ENCODE measurements at places on chromosomes 6 and 20.

DNA sequence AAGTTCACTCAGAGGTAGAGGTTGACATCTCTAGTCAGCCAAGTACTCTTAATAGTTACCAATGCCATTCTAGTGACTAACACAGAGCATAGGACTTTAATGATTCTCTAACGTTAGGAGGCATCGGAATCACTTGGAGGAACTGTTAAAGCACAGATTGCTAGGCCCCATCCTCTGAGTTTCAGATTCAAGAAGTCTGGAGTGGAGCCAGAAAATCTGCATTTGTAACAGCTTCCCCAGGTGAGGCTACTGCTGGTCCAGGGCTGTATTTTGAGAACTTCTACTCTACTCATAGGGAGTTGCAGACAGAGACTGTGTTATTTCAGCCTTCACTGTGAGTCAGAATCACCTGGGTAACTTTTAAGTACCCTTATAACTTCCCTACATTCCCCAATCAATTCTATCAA lies 5.7 kb downstream of the LMBRD1 start:
- no peak for DNase-seq

DNA sequence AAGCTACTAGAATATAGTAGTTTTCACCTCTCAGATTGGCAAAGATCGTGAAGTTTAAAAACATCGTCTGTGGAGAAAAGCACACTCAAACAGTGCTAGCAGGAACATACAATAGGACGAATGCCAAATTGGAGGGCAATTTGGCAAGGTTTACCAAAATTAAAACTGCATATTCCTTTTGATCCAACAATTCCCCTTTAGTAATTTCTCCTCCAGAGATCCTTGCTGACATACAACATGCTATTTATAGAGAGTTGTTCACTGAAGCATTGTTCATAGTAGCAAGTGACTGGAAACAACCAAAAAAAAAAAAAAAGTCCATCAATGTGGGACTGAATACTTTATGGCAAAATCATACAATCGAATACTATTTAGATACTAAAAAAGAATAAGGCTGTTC lies 202.2 kb downstream of the ATXN1 start:
- DNase-seq = peak; percentile 70

- no peak for DNase-seq
Measured at GRCh38 chr6:50829898-50830444, 11.3 kb downstream of the TFAP2B start.

DNA sequence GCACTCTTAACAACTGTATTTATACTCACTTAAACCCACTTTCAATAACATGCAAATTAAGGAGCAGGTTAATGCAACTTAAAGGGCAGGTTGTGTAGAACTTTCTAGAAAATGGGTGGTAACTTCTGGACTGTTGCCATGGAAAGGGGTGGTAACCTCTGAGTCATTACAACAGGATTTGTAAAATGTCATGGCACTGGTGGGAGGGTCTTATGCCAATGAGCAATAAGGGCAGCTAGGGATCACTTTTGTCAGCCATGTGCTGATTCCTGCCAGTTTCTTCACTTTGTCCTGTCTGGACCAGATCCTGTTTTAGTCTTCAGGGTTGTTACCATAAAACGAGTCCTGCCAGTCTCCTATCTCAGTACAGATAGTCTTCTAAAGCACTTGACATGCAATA lies 560.5 kb upstream of the PTCHD4 start:
- no peak for DNase-seq

DNA sequence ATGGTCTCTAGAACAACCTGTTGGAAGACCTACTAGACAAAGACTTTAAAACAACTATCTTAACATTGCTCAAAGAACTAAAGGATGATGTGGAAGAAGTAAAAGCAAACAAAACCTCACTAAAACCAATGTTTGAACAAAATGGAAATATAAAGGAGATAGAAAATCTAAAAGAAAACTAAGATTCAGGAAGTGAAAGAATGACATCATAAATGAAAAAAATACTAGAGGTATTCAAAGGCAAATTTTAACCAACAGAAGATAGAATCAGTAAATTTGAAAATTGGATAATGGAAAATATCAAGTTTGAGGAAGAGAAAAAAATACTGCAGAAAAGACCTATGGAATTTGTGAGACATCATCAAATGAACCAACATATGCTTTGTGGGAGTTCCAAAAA lies 914.1 kb upstream of the GJE1 start:
- no peak for DNase-seq
